ENCODE measurements at places on chromosomes 4 and X.

GRCh38 chr4:174631901-174632758 lies 109.8 kb upstream of the HPGD start:
- DNase-seq, result no peak

- no peak for DNase-seq
Measured at GRCh38 chr4:19455850-19456602, 795.7 kb upstream of the SLIT2 start.

DNA sequence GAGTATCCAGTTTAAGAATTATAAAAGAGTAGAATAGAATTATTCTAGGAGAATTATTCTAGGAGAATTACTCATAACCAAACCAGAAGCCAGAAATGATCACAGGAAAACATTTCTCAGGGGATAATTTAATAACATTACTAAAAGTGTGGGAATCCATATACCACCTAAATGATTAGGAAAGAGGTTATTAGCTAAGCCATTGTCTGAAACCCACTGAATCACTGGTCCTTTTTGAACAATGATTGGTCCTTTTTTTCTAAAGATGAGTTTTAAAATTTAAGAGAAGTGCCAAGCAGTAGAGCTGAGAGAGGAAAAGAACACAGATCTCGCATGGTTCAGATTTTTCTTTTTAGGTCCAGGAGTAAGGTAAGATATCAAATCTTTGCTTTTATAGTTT lies at the start of gene ODAM:
ODAM (plus strand) TSS at position 301 of the 400 bp plus-strand sequence. CDS start 819 bp downstream, outside the sequence.
- no peak for DNase-seq

DNA sequence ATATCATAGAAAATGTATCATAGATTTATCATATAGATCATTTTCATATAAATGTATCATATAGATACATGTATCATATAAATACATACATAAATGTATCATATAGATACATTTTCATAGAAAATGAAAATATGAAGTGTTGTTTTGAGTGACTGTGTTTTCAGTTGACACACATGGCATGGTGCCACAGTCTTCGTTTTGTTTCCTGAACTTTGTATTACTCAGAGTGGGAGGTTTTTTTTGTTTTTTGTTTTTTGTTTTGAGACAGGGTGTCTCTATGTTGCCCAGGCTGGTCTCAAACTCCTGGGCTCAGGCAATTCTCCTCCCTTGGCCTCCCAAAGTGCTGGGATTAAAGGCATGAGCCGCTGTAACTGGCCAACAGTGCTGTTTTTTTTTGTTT lies 3.9 kb downstream of the RBM10 start:
- no peak for DNase-seq

DNA sequence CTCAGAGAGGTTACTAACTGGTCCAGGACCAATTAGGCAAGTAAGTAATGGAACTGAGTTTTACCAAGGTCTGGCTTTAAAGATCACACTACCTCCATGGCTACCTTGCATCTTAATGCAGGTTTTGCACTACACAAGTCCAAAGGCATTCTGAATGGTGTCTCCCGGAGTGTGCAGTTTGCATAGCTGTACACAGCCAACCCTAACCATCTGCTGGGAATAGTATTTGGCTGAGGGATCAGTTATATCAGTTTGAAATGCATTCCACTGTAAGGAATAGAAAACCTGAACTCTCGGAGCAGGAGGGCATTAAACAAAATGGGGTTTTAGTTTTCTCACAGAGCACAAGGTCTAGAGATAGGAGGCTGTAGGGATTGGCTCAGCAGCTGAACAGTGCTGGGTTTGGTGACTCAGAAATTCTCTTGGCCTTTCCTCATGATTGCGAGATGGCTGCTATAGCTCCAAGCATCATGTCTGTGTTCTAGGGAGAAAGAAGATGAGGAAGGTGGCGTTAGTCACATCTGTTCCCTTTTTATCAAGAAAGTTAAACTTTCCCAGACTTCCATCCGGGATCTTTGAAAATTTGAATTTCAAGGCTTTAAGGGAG lies 177.1 kb downstream of the NHS start:
- no peak for DNase-seq

GRCh38 chr4:70239884-70240591 lies 2.4 kb upstream of the CSN3 start:
- no peak for DNase-seq

- DNase-seq, result no peak
Measured at GRCh38 chr4:71141125-71141524, 147.7 kb downstream of the DCK start.

GRCh38 chrX:2665387-2666304 lies 25.4 kb upstream of the CD99 start:
- no peak for DNase-seq

DNA sequence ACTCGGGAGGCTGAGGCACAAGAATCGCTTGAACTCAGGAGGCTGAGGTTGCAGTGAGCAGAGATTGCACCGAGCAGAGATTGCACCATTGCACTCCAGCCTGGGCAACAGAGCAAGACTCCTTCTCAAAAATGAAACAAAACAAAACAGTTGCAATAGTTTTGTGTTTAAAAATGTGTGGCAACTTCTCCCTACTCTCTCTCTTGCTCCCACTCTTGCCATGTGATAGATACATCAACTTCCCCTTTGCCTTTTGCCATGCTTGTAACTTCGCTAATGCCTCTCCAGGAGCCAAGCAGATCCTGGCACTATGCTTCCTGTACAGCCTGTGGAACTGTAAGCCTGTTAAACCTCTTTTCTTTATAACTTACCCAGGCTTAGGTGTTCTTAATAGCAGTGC lies 52.5 kb upstream of the INTU start:
- DNase-seq, result no peak

DNA sequence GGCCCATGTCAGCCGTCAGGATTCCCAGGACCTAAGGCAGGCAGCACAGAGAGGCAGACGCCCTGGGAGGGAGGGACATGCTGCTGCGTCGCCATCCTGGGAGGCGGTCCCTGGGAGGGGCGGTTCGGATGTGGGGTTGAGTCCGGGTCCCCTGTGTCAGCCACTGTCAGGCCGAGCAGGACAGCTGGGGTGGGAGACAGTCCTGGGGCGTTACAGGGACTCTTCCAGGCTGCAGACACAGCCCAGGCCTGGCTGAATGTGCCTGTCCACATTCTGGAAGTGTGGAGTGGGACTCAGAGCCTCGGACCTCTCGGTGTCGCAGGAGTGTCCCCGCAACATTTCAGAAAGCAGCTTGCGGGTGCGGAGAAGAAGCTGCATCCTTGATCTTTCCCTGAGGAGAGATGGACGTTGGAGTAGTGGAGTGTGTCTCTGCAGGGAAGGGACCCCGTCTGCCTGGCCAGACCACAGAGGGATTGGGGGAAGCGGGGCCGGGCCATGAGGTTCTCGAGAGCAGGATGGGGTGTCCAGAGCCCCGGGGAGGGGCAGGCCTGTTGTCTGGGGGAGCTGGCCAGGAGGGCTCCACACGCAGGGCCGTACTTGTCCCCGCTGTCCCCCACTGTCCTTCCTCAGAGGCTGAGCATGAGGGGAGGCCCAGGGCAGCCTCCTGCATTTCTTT lies 6.1 kb downstream of the AKAP17A start:
- no peak for DNase-seq

DNA sequence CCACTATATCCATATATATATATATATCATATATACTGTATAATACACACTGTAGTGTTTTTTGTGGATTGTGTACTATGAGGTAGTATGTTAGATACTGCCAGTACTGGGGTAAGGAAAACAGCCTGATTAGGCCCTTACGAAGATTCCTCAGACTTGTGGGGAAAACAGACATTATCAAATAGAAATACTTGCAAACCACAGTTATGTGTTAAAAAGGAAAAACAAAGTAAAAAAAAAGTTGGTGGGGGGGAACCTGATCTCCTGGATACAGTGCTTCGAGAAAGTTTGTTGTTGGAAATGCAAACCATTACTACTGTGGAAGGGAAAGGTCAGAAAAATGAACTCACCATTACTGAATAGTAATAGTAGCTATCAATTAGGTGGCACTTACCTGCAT lies 53.0 kb downstream of the PKD2 start:
- no peak for DNase-seq

DNA sequence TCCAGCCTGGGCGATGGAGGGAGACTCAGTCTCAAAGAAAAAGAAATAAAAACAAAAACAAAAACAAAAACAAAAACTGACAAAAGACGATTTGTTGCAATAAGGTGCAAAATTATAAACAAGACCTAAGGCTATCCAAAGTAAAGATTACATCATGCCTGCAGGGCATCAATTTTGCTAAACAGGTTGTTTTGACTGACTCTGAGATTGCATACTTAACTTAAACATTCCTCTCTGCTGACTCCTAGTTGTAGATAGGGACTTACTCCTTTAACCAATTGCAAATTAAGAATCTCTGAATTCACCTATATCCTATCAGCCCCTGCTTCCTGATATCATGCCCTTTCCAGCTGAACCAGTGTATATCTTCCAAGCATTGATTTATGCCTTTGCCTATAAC lies 2687.3 kb downstream of the PCDH7 start:
- DNase-seq, result no peak

DNA sequence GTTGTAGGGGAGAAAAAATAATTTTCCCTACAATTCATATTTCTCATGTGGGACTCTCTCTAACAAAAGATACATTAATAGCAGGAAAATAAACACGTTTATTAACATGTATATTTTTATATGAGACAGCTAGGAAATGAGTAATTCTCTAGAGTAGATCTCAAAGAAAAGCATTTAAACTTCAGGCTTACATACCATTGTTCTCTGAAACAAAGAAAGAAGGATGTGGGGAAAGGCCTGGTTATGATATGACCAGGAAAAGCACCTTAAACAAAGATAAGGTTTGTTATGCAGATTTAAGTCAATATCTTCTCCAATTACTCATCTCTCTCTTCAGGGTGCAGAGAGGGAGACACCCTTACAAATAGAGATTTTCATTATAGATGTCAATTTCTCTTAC lies 131.3 kb downstream of the SLC7A11 start:
- DNase-seq, result no peak

DNA sequence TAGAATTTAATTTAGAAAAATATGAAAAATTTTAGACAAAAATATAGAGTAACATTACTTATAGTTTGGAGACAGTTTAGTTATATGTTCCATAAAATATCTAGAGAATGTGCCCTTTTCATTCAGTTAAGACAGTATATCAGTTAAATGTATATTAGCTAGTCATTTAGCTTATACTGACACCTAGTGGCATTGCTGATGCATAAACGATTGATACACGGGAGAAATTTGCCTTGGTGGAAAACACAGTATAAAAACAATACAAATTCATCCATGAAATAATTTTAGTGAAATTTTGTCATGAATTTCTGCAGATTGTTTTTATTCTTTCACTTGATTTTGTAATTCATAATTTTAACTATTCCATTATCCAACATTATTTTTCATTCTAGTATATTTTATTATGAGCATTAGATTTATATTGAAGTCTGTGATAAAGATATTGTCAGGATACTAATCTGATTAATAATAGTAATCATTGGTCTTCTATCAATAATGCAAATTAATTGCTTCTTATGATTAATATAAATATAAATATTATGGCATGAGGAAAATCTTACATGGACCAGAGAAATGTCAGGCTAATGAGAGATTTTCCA lies 219.0 kb downstream of the TLL1 start:
- DNase-seq, result peak; percentile 9

- DNase-seq, result no peak
Measured at GRCh38 chr4:114115526-114115925, 136.1 kb upstream of the ARSJ start.

DNA sequence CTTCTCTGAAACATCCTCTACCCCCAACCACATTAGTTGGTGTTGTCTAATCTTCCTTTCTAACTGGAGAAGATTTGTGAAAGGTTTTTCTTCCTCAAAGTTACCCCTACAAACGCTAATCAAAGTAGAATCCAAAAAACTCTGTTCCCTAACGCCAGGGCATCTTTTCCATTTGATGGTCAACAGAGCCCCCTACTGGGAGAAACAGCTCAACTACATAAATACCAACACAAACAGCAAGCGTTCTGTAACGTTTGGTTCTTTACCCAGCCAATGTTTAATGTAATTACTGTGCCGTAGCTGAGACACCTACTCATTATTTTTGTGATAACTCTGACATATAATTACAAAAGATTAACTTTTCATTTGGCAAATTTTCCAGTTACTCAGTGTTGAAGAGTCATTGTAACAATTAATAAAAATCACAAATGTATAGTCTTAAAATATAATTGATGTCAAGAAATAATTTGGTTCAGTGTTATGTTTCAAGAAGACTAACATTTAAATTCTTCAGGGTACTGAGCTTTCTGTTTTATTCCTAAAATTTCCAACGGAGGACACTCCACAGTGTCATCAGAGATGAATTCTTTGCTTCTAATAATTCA lies 94.9 kb upstream of the TBC1D9 start:
- peak; percentile 56 for DNase-seq

DNA sequence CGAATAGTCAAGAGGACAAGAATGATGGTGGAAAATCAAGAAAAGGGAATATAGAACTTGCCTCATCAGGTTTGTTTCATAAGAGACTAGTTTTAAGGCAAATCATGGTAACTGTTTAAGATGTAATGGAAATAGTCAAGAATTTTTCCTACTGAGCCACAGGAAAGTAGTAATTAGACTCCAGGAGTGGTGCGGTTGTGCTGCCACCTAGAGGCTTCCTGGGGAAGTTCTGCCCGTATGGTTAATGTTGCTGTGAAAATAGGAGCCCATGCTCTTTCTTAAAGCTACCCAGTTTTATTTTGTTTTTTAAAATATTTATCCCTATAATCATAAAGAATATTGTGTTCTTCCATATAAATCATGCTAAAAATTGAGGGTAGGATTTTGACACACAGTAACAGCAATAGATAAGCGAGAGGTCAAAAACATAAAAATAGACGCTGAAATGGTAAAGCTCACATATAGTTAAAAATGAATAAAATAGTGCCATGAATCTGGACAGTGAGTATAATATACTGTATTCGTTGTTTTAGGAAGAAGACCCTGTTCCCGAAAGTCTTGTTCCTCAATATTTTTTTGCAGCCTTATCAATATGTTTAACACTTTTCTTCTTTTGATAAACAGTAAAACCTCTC lies 87.0 kb downstream of the PHOX2B start:
- DNase-seq, result peak; percentile 51
